ENCODE measurements at places on chromosomes 11 and 22.

- no peak for DNase-seq
Measured at GRCh38 chr22:44590291-44590690, 92.3 kb upstream of the RTL6 start.

DNA sequence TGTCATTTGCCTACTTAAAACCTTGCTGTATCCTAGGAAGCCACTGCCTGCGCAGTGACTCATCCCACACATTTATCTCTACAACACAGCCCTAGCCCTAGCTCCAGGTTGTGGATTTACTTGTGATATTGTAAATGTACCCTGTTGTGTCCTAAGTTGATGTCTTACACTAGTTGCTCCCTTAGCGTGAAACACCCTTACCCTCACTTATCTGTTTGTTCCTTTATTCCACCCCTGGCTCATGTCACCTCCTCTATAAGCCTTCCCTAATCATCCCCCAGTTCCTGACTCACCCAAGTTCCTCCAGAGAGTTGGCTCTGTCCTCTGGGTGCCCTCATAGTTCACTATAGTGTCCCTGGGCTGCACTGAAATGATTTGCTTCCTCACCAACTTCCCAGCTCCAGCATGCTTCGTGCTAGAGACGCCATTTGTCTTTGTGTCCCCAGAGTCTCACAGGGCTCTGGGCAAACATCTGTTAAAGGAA is 431.8 kb upstream of the FAT3 start:
- DNase-seq: no peak

DNA sequence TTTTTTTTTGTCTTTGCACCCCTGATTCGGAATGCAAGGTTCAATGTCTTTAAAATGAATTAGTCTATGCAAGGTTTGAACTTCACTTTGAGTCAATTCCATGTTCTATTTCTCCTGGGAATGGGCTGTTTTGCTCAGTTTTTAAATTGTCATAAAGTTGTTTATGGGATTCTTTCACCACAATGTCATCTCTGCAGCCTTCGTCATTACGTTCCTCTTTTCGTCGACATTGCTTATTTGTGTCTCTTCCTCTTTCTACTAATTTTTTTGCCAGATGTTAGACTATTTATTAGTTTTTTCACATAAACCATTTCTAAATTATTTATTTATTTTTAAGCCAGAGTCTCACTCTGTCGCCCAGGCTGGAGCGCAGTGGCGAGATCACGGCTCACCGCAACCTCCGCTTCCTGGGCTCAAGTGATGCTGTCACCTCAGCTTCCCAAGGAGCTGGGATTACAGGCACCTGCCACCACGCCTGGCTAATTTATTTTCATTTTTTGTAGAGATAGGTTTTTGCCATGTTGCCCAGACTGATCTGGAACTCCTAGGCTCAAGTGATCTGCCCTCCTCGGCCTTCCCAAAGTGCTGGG is 7.1 kb upstream of the TNNT3 start:
- DNase-seq: no peak

- DNase-seq: no peak
Measured at GRCh38 chr11:86459002-86459385, 84.3 kb downstream of the CCDC81 start.

GRCh38 chr22:39502789-39503409 is 809 bp downstream of the MIEF1 start:
- no peak for DNase-seq

DNA sequence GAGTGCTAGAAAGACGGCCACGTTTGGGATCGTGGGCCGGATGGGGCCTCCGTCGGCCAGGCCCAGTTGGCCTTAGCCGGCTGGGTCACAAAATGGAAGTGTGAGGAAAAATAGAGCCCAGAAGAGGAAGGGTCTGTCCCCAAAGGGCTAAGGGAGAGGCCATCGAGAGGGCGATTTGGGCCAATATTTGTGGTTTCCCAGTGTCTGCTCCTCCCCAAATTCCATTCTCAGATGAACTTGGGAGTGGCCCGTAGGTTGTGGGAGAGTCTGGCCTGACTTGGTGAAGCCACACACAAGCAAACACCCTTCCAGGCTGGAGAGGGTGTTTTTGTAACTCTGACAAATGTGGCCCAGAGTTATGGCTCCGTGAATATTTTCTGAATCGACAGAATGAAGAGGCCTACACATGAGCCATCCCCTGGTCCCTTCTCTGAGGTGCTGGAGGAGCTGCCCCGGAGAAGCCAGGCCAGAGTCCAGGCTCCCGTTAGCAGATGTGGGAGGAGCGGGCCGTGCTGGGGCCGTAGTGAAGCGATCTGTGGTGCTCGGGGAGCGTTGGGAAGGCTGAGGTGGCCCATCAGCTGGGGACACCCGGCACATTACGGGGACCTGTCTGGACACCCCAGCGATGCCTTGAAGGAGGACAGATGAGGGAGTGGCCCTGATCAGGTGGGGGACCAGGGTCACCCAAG is 73.5 kb upstream of the PPARA start:
- no peak for DNase-seq

- no peak for DNase-seq
Measured at GRCh38 chr11:9138612-9139579, 47.5 kb upstream of the SCUBE2 start.

- DNase-seq: no peak
Measured at GRCh38 chr11:73203790-73204189, 14.3 kb upstream of the P2RY2 start.

DNA sequence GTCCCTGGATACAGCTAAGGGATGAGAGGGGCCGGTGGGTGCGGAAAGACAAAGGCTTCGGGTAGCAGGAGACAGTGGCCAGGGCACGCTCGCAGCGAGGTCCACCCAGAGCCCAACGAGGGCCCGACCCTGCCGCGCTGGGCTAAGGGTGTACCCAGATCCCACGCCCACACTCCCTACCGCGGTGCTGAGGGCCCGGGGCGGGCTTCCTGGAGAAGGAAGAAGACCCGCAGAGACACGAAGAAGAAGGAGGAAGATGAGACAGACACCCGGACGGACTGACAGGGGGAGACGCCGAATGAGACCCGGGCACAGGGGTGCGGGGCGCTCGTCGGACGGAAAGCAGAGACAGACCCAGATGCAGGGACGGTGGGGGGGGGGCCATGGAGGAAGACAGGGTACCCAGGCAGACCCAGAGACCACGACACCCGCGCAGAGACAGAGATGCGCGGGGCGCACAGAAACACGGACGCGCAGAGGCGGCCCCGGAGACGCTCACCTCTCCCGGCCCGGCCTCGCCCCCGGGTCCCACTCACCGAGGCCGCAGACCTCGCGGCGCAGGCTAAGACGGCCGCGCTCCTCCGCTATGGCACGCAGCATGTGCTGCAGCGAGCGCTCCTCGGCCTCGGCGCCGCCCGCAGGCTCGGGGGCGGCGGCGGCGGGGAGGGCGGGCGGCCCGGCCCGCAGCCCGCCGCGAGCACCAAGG is 437 bp downstream of the KIAA0930 start:
- peak; percentile 47 for DNase-seq

DNA sequence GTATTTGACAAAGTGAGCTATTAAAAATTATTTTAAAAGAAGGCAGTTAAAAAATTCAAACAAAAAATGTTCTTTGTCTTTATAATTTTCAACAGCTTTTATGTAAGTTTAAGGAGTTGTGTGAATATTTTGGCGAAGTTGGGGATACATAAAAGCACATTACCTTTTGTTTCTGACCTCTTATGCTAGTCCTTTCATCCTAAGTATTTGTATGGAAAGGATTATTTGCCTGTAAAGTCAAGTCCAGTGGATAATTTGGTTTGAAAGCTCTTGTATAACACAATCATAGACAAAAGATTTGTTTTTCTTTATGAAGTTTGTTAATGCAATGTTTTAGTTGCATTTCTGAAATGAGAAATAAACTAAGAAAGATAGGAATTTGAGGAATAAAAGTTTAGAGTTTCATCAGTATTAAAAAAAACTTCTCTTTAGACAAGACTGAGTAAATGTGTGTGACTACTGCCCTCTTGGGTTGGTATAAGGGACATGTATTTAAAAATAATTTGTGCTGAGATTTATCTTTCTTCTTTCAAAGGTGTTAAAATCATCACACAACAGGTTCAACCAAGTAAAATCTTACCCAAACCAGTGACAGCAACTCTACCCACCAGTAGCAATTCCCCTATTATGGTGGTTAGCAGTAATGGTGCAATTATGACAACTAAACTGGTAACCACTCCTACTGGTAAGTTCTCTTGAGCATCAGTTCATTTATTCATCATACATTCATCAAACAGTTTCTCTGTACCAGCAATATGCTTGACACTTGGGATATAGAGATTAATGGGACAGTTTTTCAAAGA is 68.2 kb downstream of the EMSY start:
- no peak for DNase-seq

Measured in activated CD4-positive, CD25-positive, alpha-beta regulatory T cell treated with anti-CD3 and anti-CD28 coated beads, Interleukin-2, amount 50 U/mL, for 72 hours (primary cell).